ENCODE measurements at places on chromosomes 12 and 14. TPM values are rescaled to one million over a fixed set of nuclear protein-coding genes. Genes with fewer than 3 reads are reported as not detected.

DNA sequence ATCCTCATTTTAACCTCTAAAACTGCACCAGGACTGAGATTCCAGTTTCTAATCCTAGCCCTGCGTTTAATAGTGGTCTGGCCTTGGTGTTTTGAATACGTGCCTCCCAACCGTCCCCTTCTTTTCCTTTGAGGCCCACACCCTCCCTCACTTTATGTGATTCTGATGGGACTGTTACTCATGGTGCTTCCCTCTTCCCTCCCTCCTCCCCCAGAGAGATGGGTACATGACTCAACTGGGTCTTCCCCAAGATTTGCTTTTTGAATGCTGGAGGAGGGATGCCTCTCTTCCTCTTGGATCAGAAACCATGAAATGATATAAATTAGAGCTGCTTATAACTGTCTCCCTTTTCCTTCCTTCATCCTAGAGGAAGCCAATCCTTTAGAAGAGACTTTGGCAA, 8.2 kb upstream of the PPP2R5E start:
- no peak for DNase-seq

DNA sequence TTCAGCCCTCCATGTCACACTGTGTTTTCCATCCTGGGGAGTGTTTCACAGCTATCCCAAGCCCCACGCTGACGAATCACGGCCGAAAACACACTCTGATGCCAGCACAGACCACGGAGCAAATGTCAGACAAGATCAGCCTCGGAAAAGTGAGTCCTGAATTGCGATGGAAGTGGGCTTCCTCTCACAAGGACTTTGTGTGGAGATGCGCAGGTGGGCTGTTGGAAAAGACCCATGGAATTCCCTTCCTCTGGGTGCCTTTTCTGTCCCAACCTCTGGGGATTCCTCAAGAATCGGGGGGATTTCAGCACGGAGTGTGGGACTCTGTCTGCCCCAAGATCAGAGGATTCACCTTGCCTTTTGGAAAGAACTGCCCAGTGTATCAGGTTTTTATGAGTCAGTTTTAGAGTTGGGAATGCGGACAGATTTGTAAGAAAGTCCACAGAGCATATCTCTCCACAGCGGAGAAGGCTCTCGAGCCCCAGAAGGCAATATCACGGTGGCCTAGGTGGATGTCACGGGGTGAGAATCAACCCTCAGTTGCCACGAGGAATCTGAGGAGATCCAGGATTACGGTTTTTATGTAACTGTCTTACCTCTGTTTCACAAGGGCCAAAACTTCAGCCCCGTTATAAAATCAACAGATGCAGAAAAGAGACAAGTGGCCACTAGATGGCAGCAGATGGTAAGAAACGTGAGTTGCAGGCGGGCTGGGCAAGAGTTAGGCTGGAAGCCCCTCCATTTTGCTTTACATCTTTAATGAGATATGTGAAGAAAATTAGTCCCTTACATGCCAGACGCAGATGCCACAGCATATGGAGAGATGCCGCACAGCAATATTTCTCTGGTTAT, 201.9 kb downstream of the DAD1 start:
- DNase-seq: no peak

The TPPP2 gene
- total RNA-seq: not detected

GRCh38 chr14:90883782-90884181, 67.6 kb upstream of the TTC7B start:
- no peak for DNase-seq

DNA sequence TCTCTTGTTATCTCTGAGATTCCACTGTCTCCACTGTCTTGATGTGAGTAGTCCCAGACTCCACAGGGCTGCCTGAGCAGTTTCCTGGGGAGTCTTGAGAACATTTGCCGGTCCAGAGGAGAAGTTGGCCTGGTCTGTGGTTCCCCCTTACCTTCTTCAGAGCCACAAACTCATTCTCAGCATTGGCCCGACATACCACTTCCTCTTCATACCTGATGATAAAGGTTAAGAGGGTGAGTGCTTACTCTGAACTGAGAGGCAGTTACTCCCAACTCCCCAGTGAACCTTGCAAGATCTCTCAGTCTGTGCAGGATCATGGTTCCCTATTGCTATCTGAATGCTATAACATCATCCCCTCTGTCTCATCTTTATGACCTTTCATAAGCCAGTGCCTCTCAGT, 2.6 kb downstream of the KRT84 start:
- no peak for DNase-seq

GRCh38 chr14:72443991-72444441, 449.9 kb downstream of the DPF3 start:
- DNase-seq: no peak

GRCh38 chr14:81886588-81886987, 352.9 kb upstream of the SEL1L start:
- DNase-seq: no peak

DNA sequence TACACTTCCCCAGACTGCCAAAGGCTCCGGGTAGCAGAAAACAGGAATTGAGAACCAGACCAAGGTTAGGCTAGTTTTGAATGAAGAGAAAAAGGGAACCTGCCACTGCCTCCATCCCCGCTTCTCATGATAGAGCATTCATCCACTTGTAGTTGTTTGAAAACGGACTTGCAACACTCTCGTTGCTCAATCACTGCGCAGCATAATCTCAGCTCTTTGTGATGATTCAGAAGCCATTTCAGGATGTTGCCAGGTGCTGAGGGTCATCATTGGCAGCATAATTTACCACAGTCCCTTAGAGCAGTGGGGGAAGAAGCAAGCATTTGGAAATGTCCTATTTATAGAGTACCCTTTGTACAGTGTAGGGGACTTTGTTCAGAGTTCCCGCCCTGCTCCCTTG, 25.6 kb downstream of the KCNK13 start:
- DNase-seq: no peak

The CAPZA3 gene
- total RNA-seq: 2.0 TPM

The CIROP gene
- not detected for total RNA-seq

The MYF5 gene
- total RNA-seq: not detected
